Sciatic nerve (tissue), 2 donors: ENCODE measurements at places on chromosomes 5 and 9. TPM values are rescaled to one million over a fixed set of nuclear protein-coding genes. Genes with fewer than 3 reads are reported as not detected.

GRCh38 chr9:126986506-126986951 is 71.9 kb downstream of the RALGPS1 start:
- DNase-seq, result no peak

DNA sequence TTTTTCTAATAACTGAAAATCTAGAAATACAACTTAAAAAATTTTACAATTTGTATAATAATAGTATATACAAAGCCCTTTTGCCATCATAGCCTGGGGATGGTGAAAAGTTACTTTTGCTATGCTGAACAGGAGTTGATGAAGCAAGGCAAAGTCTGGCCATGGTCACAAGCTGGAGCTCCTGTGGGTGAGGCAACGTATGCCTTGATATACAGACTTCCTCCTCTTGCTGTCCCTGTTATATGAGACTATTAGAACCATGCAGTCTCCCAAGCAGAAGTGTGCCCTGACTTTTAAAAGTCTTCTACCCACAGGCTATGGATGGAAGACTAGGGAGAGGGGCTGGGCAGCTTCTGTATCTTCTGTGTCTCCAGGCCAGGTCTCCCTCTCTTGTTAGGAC is 15.7 kb downstream of the FAM151B start:
- no peak for DNase-seq

DNA sequence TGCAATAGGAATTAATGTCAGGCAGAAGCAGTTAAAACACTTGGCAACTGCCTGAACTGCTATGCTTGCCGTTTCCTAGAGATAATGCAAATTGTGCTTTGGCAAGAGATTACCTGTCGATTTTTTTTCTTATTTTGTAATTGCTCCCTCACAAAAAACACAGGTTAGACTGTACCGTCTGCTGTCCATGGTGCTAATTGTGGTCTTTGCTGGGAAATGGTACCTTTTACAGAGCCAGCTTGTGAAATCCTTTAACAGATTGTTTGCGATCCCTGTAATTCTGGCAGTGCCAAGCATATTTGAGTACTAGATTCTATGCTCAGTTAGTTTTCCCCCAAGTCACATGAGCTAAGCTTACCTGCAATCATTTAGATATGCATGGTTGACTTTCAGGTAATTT is 2125.8 kb upstream of the WWC1 start:
- no peak for DNase-seq

GRCh38 chr5:34591723-34592122 is 64.4 kb upstream of the RAI14 start:
- no peak for DNase-seq

GRCh38 chr5:176629853-176630680 is at the start of the genes EIF4E1B and SNCB:
Gene EIF4E1B (plus strand): TSS chr5:176630675. CDS start chr5:176642788, 12,113 bp downstream.
Gene SNCB (minus strand): TSS chr5:176630534. CDS start chr5:176629654, 880 bp downstream.
- no peak for DNase-seq

DNA sequence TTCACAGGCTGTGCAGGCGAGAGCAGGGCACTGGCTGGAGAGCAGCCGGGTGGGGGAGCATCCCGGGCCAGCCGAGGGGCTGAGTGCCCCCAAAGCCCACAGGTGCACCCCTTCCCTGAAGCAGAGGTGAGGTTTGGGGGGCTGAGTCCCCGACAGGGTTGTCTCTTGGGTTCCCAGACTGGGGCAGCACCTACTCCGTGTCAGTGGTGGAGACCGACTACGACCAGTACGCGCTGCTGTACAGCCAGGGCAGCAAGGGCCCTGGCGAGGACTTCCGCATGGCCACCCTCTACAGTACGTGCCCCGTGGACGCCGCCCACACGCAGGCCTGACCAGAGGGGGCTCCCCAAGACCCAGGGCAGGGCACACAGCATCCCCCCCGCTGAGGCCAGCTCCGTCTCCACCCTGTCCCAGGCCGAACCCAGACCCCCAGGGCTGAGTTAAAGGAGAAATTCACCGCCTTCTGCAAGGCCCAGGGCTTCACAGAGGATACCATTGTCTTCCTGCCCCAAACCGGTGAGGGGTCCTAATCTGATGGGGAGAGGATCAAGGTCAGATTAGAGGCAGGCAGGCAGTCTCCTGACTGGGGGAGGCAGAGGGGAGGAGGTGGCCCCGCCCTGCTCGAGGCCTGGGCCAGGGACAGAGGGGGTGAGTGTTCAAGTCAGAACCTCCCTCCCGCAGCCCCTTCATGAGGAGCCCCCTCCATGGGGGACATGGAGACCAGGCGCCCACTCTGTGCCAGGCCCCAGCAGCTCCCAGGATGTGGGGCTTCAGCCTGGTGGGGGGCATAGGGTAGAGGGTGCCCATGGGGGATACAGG is 2.7 kb downstream of the PTGDS start:
- no peak for DNase-seq

DNA sequence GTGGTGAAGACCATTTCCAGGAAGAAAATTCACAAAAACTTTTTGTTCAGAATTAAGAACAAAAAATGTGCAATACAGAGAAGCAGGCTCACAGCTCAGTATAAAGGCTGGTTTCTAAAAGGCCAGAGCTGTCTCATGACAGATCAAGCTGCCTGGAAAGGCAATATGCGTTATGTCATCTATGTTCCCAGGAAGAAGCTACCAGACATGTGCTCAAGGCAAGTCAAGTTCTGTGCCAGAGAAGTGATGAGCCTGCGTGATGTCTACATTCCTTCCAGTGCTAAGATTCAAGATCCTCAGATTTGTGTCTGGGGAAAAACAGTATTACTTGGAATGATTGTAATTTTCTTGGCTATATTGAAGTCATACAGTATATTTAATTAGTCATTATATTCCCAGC is 104.3 kb downstream of the PDE4D start:
- no peak for DNase-seq

- DNase-seq, result no peak
These were observed 237.9 kb downstream of the ISL1 start for GRCh38 chr5:51621156-51621555.

DNA sequence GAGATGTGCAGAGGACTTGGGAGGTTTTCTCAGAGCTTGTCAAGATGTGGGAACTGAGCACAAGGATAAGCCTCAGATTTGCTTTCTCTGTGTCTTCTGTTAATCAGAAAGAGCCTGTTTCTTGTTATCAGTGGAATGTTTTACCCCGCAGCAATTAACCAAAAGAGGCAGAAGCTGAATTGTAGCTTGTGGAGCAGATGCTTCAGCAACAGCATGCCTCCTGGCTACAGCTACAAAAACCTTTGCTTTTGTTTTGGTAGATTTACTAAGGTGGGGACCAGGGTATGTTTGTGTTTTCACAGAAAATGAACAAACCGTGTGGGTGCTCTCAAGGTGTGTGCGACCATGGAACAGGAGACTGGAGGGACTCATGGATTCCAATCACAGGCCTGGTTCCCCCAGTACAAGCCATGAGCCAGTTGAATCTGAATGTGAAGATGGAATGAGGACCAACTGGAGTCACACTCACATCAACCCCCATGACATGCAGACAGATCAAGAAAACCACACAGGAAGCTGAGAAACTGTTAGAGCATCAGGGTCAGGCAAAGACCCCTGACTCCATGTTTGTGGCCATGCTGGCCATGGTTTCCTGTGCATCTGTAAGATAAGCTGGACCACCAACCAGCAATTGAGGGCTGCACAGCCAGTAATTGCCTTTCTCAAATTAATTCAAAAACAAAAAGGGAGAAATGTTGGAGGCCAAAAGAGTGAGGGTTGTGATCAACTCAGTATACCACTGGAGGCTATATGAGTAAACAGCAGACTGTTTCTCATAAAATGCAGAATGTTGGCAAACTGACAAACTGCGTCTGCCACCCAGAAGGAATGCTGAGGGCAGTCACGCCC is 6.9 kb downstream of the UGT3A2 start:
- no peak for DNase-seq

GRCh38 chr5:171312129-171312974 is 3.3 kb downstream of the TLX3 start:
- no peak for DNase-seq

GRCh38 chr5:136032564-136032963 is 3.8 kb downstream of the TGFBI start:
- DNase-seq, result peak; percentile 68

- no peak for DNase-seq
These were observed 2.1 kb downstream of the NIPSNAP3B start for GRCh38 chr9:104766025-104766424.

GRCh38 chr5:95631991-95632675 is 12.2 kb downstream of the GPR150 start:
- DNase-seq, result no peak

- DNase-seq, result no peak
These were observed 6.9 kb upstream of the NUDT12 start for GRCh38 chr5:103569313-103570060.

DNA sequence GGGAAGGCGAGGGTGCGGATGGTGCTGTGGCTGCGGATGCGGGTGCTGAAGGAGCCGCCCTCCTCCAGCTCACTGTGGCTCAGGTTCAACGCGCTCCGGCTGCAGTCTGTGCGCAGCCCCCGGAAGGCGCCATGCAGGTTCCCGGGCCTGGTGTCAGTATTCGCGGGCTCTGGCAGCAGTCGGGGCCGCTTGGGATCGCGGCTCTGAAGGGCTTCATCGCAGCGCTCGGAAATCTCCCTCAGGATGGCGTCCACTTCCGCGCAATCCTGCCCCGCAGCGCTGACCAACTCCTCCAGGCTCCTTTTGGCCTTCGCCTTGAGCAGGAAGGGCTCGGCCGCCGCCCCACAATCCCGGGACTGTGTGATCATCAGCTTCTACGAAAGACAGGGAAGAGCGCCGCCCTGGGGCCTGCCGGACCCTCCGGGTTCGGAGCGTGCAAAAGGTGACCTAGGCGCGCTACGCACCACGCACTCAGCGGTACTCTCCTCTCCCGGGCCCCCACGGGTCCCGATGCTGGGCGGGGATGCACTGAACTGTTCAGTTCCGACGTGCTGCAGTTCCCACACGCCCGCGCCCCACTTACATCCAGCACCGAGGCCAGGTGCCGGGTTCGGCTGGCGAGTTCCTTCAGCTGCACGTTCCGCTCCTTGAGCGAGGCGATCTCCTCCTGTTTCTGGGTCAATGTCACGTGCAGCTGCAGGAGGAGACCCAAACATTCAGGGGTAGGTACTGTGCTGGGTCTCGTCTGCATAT is 6.5 kb downstream of the MCIDAS start:
- DNase-seq, result no peak

GRCh38 chr5:116992681-116993080 is 418.1 kb upstream of the SEMA6A start:
- no peak for DNase-seq

DNA sequence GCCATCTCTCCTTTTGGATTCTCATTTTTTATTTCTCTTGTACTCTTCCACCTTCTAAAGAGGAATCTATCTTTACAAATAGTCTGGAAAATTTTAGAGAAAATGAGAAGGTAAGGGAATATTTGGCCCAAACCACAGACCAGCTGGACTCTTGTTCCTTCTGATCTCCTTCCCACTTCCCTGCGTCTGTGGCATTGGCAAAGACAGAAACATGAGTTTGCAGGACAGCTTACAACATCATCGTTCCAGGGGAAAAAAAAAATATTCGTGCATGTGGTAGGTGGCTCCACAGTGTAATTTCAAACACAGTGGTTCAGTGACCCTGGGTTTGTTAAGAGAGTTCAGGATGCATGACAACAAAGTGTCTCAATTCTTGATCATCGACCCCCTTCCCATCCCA is 755.0 kb downstream of the DNAH5 start:
- no peak for DNase-seq

DNA sequence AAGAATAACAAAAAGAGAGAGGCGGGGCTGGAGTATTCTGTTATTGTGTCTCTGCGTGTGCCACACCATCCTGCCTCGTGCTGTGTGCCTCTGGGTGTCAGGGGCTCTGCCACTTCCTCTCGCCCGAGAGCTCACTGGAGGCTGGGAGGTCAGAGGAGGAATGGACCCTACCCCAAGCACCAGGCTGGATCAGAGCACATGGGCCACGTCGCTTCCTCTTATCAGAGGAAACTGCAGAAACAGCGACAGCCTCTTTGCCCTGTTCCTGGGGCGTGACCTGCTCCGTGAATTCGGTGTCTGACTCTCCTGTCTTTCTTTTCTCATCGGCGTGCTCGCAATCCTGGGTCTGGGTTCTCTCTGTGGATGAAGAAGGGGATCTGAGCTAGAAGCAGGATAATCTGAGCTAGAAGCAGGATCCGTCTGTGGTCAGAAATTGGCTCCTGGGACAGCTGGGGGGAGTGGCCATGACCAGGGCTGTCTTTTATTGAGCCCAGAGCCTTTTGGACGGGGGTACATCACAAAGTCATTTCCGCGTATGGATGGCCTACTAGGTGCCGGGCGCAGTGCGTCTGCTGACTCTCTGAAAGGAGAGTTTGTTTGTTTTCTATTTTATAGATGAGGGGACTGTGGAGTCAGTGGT is 150.3 kb upstream of the COL5A1 start:
- DNase-seq, result peak; percentile 45

GRCh38 chr5:139457653-139458306 is 4.8 kb downstream of the ECSCR start:
- DNase-seq, result no peak

GRCh38 chr5:118698774-118699173 is 289.6 kb downstream of the DTWD2 start:
- no peak for DNase-seq

DNA sequence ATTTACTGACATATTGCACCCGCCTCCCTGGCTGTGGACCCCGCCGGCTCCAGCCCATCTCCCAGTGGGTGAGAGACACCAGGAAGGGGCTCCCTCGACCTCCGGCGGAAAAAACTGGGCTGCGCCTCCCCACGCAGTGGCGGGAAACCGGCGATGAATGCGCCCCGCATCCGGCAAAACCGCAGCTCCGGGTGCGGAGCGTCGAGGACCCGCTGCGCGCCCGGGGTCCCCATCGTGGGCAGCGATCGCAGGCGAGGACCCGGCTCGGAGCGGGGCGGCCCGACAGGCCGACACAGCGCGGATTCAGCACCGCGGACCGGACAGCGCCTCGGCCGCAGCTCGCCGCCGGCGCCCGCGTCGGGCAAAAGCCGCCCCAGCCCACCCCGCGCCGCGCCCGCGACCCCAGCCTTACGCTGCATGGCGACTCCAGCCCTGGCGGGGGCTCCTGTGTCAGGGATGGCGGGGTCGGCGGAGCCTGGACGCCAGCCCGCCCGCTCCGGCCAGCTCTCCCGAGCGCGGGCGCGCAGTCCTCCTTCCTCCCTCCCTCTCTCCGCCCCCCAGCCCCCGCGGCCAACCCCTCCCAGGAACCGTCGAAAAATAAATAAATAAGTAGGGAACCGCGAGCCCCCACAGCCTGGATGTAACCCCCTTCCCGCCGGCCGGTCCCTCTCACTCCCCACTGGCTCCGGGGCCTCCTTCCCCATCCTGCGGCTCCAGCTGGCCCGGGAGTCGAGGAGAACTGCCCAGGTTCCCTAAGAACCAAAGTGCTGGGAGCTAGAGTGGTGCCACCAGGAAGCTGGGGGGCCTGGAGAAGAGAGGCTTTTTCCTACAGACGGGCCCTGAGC is 3.1 kb downstream of the LHX3 start:
- no peak for DNase-seq

Gene ADCY2
- 10.0 TPM for total RNA-seq

Gene SCAMP1
- 61.6 TPM for total RNA-seq

Gene DDX4
- total RNA-seq, result not detected

Gene IFNB1
- total RNA-seq, result not detected

Gene INSL4
- total RNA-seq, result not detected

Gene TMC1
- 0.36 TPM for total RNA-seq
